NCI-H2081 (cell line): ENCODE measurements at places on chromosomes 3 and 15.

- no peak for DNase-seq
Measured at GRCh38 chr3:15783361-15783969, 14.3 kb downstream of the ANKRD28 start.

- no peak for DNase-seq
Measured at GRCh38 chr3:108566599-108566998, 22.6 kb downstream of the CIP2A start.

GRCh38 chr3:13260259-13261103 lies 159.6 kb downstream of the NUP210 start:
- no peak for DNase-seq

DNA sequence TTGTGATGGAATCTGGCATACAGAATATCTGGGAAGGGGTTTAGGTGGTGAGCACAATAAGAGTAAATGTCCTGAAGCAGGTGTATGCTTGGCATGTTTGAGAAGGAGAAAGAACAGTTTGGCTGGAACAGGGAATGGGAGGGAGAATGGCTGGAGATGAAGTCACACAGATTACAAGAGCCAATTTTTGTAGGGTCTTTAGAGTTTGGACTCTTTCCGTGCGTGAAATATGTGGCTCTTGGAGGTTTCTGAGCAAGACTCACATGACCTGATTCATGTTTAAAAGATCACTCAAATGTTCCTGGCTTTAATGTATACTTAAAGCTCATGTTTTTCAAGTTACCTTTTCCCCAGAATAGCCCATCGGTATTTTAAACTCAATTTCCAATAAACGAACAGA lies 32.8 kb downstream of the SPRED1 start:
- no peak for DNase-seq

DNA sequence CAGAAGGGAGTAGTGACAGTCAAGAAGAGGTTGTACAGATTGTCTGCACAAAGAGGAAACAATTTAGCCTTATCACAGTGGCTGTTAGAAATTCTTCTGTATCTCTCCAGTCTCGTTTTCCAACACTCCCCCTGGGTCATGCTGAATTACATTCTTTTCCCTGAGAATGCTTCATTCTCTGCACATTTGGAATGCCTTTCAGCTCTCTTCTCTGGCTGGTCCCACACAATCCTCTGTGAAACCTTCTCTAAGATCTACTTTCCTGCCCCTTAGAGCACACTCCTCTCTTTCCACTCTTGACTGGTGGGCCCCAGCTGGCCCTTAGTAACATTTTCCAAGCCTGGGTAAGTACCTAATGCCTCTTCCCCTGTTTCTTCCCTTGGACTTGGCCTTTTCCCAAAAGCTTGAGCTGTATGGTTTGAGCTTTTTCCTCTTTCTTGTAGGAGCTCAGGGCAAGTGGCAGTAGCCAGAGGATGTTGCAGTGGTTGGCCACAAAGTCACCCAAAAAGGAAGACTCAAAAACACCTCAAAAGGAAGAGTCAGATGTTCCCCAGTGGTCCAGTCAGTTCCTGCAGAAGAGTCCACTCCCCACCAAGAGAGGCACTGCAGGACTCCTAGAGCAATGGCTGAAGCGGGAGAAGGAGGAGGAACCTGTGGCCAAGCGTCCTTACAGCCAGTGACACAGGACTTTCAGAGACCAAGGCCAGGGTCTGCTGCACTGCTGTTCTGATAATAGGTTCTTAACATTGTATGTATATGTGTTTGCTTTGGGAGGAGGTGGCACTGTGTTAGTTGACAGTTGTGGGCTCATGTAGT lies 25.7 kb downstream of the HMCES start:
- no peak for DNase-seq

DNA sequence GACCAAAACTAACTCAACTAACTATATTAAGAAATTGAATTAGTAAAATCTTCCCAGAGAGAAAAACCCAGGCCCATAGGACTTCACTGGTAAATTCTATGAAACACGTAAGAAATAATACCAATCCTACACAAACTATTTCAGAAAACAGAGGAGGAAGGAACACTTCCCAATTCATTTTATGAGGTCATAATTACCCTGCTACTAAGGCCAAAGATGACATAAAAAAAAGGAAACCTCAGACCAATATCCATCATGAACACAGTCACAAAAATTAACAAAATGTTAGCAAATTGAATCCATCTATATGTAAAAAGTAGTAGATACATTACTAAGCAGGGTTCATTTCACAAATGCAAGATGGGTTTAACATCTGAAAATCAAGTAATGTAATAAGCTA lies 3.5 kb downstream of the EDC3 start:
- DNase-seq = no peak
